ENCODE measurements at places on chromosomes 4 and X.

DNA sequence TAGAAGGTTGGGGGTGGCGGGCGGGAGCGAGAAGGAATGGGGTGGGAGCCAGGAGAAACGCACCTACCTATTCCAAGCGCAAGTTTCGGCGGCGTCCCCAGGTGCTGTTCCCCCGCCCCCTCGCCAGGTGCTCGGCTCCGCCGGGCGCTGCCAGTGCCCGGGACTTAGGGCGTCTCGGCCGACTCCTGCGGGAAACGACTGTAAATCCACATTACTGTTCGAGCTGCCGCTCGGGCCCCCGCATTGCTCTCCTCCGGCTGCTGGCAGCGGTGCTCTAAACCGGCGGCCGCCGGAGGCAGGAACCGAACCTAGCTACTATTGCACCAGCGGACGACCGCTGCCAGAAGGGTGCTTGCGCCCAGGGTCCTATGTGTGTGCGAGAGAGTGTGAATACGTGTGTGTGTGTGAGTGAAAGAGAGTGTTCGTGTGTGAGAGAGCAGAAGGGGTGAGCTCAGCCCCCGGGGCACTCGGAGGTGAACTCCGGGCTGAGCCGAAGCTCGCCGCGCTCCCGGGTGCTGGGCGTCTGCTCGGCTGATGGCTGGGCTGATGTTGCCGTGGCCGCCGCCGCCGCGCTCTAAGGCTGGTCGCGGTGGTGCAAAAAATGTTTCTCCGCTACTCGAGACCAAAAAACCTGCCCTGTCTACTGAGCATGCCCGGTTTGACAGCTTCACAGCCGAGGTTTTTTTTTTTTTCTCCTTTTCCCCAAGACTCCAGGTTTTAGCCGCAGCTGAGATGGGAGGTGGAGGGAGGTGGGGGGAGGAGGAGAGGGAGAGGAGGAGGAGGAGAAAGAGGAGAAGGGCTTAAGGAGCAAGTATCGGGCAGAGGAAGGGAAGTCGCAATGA is 115.7 kb upstream of the TEX13C start:
- DNase-seq: peak; percentile 67

DNA sequence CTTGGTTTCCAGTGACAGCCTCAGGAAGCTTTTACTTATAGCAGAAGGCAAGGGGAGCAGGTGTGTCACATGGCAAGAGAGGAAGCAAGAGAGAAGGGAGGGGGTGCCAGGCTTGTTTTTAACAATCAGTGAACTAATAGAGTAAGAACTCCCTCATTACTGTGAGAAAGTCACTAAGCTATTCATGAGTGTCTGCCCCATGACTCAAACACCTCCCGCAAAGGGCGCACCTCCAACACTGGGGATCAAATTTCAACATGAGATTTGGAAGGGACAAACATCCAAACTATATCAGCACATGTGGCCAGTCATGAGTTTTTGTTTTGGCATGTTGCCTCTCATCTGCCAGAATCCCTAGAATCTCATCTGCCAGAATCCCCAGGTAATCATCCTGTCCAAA is 183.5 kb upstream of the C1QTNF7 start:
- no peak for DNase-seq

GRCh38 chr4:168908093-168908492 is 102.0 kb downstream of the CBR4 start:
- no peak for DNase-seq

DNA sequence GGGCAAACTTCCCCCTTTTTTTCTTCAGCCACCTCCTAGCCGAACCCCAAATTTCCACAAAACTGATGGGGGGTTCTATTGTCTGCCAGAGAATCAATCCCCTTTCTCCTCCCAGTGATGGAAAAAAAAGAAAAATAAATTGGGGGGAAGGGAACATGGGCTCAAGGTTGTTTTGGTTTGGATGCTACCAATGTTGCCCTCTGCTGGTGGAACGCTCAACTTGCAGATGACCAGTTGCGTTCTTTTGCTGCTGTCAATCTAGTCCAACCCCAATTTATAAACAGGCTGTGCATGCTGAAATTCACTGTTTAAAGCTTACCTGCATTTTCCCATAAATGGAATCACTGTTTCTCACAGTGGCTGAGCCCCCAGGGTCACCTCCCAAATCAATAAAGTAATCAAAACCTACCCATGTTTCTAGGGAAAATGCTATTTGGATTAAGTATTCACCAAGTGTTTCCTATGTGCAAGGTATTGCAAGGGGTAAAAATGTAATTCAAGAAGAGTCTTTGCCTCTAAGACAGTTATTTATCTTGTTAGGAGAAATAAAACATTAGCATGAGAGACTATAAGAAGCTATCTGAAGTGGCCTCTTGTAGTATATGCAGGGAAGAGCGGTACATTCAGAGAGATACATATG is 116.7 kb upstream of the TMEM164 start:
- DNase-seq: no peak

DNA sequence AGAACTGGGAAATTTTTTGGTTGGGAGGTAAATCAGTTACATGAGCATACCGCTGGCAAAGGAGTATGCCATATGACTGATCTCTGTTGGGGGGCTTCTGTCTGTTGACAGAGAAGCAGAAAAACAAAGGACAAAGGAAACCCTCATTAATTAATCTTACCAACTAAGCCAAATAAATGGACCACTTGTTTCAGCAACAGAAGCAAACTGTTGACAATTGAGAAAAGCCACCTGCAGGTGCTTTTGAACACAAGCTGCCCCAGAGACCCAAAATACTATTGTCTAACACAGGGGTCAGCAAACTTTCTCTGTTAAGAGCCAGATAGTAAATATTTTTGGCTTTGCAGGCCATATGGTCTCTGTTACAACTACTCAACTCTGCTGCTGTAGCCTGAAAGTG is 7.0 kb upstream of the FRYL start:
- no peak for DNase-seq

DNA sequence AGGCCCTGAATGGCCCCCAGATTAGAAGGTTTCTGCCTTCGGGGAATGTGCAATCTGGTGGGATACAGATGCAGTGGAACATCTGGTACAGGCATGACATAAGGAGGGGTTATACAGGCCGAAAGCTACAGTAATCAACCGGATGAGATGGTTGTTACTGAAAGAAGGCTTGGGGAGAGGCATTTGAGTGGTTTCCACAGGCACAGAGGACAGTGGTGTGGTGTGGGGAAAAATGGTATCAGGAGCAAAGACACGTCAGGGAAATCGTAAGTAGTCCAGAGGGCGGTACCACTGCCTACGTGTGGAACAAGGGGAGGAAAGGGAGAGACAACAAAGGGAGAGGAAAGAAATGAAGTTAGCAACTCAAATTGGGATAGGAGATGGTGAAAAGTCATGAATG is 3.0 kb downstream of the PDLIM3 start:
- DNase-seq: no peak

DNA sequence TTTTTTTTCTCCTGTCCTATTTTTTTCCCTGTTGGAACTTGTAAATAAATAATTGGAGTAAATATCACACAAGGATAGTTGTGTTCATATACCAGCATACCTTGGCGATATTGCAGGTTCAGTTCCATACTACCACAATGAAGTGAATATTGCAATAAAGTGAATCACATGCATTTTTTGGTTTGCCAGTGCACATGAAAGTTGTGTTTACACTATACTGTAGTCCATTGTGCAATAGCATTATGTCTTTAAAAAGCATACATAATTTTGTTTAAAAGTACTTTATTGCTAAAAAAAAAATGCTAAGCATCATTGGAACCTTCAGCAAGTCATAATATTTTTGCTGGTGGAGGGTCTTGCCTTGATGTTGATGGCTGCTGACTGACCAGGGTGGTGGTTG is 88.6 kb downstream of the GSTCD start:
- no peak for DNase-seq

- no peak for DNase-seq
Measured at GRCh38 chr4:169282429-169283113, 11.8 kb upstream of the SH3RF1 start.

- DNase-seq: no peak
Measured at GRCh38 chr4:66193487-66193886, 523.2 kb upstream of the EPHA5 start.

- DNase-seq: no peak
Measured at GRCh38 chrX:70907900-70908299, 611 bp downstream of the TEX11 start.

DNA sequence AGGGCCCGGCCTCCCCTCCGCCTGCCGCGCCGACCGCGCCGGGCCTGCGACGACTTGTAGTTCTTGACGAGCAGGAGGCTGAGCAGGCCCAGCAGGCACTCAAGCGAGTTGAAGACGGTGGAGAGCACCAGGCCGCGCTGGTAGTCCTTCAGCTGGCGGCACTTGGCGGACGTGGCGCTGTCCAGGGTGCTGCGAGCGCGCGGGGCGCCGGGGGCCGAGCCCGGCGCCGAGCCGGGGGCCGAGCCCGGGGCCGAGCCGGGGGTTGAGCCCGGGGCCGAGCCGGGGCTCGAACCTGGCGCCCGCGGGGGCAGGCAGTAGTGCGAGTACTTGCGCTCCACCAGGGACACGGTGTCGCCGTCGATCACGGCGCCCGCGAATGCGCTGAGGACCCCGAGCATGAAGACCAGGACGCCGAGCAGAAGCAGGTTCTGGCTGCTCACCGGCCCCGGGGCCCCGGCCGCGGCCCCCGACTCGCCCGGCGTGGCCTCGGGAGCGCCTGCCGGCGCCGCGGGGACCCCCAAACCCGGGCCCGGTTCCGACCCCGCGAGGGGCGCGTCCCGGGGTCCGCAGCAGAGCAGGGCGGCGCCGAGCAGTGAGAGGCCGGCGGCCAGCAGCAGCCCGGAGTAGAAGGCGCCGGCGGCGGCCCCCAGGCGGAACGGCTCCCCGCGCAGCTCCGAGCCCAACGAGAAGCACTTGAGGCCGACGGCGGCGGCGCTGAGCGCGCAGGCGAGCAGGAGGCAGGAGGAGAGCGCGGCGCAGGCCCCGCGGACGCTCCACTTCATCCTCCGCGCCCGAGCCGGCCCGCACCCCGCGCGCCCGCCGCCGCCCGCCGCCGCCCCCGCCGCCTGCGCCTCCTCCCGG is 584 bp downstream of the TMEM271 start:
- no peak for DNase-seq

DNA sequence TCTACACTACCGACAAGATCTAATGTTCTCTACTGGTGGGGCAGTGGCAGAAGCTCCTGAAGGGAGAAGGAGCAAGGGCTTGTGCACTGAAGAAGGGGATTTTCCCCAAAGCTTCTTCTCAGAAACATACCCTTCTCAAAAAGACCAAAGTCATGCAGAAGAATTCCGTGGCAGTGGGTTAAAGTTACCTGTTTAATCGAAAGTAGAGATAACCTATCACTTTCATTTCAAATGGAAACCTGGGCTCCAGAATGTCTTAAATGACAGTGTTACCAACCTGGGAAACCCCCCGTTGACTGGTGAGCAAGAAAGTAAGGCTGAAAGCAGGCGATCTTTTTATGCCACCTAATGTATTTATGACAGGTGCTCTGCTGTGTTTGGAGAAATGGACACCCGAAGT is 92.5 kb upstream of the TEX13D start:
- no peak for DNase-seq

DNA sequence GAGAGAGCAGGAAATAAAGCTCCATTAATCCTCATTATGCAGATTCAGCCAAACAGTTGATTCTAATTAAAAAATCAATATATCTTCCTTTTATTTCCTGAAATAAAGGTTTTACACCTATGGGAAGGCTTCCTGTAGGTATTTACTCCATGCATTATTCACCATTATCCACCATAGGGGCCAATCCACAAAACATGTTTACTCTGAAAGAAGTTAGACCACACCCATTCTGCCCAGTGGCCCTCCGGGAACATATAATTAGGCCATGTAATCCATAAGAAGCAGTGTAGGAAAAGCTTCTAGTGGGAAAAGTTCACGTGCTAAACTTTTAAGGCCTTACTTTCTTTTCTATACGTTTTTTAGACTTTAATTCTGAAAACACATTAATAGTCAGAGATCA is 57.7 kb downstream of the SAT1 start:
- DNase-seq: peak; percentile 30

GRCh38 chr4:47662975-47663374 is 174.9 kb downstream of the CORIN start:
- no peak for DNase-seq

GRCh38 chrX:10120828-10121227 is 35.9 kb upstream of the CLCN4 start:
- DNase-seq: no peak

DNA sequence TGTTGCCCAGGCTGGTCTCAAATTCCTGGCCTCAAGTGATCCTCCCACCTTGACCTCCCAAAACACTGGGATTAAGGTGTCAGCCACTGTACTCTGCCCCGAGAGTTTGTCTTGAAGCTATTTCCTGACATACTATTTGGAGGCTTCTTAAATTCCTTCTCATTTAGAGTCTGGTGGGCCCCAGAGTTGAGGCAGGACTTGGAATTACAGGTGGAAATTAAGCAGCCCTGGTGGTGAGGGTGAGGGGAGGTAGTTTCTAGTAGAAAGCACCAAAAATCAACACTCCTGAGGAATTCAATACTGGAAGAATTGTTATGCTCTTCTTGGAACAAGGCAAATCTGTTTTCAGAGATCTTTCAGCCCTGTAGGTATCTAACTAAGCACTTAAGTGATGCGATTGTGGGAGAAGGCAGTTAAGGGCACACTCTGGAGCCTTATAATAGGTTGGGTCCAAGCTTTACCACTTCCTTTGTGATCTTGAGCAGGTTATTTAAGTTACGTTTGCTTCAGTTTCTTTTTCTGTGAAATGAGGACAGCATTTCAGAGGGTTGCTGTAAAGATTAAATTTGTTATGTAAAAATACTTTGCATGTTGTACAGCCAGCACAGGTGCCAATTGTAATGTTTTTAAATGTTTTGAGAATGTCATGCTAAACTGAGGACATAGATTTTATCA is 200.7 kb downstream of the SOWAHB start:
- DNase-seq: no peak

GRCh38 chr4:107725281-107725859 is 5.3 kb upstream of the PAPSS1 start:
- no peak for DNase-seq

- no peak for DNase-seq
Measured at GRCh38 chr4:40309250-40309774, 25.8 kb upstream of the CHRNA9 start.

DNA sequence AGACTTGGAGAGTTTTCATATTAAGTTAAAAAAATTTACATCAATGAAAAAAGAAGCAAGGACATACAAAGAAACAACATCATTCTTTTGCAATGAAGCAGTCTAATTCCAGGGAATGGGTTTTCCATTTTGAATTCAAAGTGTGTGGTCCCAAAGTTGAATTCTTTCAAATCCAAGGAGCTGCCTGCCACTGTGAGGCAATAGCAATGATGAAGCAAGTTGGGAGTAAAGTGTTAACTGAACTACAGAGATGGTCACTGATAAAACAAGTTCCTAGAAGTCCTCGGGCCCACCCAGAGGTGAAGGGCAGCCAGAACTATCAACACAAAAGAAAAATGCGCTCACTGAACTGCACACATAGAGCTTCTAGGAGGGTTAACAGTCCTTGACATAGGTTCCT is 115.9 kb downstream of the RAB28 start:
- no peak for DNase-seq

Measured in DMS153 (cell line).